Activated CD8-positive, alpha-beta memory T cell treated with anti-CD3 and anti-CD28 coated beads for 1 hour (primary cell): ENCODE measurements at places on chromosomes 12 and 14.

DNA sequence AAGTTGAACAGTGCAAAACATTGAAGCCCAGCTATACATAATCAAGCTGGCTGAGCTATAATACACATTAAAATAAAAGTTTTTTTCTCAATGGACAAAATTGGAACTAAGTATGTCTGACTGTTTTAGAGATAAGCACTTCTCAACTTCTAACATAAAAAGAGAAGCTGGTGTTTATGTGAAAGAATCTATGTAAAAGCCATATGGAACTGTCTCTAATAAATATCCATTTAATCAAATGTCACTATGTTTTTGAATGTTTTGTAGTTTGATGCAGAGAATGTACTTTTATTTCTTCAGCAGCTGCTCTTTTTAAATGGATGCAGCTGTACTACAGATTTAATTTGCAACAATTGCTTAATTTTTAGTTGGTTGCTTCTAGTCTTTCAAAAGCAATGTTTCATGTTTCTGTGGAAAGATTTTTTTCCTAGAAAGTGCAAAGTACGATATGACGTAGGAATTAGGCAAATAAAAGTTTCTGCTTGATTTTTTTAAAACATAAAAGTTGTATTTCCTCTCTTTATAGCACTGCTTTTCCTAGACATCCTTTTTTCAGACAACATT, 114.2 kb downstream of the PDE3A start:
- DNase-seq: no peak

DNA sequence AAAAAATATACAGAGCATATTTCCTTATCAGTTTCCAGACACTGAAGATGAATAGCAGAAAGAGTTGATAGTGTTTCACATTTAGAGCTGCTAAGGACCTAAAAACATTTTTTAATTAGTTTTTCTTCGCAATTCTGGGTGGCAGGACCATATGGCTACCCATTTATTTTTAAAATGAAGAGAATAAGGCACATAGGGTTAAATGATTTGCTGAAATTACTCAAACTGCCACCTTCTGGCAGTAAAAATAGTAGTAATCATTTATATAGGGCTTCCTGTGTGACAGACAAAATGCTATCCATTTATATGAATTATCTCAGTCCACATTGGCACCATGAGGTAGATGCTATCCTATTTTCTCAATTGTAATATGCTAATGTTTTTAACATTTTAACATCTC, 108.6 kb upstream of the CCDC196 start:
- no peak for DNase-seq

DNA sequence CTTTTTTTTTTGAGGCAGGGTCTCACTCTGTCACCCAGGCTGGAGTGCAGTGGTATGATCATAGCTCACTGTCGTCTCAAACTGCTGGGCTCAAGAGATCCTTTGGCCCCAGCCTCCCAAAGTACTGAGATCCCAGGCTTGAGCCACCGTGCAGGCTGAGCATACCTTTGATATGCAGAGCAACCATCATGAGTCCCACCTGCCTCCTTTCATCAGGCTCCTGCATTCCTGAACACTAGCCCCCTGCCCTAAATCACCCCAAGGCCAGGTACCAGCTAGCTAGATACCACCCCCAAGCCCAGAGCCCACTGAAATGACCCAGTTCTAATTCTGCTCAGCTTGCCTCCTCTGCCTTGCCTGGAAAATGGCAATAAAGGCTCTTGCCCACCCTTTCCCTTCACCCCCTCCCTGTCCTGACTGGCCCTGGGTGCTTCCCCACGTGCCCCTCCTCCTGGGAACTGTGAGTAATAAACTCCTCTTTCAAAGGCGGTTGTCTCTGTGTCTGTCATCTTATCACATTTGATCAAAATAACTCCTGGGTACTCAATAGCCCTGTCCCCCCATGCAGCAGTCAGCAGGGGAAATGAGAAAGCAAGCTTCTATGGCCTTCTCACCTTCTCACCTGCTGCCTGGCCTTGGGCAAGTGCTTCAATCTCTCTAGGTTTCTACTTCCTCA, 6.4 kb upstream of the BRF1 start:
- no peak for DNase-seq

DNA sequence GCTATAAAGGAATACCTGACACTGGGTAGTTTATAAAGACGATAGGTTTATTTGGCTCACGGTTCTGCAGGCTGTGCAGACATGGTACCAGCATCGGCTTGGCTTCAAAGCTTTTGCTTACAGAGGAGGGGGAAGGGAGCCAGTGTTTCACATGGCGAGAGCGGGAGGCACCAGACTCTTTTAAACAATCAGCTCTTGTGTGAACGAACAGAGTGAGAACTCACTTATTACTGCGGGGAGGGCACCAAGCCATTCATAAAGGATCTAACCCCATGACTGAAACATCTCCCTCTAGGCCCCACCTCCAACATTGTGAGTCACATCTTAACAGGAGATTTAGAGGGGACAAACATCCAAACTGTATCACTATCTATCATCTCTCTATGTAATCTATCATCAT, 227.4 kb downstream of the TMEM132D start:
- DNase-seq: no peak

DNA sequence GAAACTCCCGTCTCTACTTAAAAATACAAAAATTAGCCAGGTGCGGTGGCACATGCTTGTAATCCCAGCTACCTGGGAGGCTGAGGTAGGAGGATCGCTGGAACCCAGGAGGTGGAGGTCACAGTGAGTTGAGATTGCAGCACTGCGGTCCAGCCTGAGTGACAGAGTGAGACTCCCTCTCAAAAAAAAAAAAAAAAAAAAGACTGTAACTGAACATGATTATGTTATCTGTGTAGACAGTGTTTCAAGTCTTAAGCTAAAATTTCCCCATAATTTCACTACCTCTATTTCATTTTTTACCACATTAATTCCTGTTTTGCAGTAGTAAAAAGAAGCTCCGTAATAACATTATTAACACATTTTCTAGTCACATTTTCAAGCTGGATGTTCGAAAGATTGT, 5.4 kb downstream of the PLBD1 start:
- no peak for DNase-seq
